Activated T-helper 1 cell treated with anti-CD3 and anti-CD28 coated beads, Interleukin-12 subunit alpha, Interleukin-12 subunit beta, Interleukin-2, Interleukin-4 antibody, amounts not matched to agents 30 ng/mL and 10 ng/mL and 1 ng/mL, durations not matched to agents 14 hours and 24 hours and 36 hours (primary cell): ENCODE measurements at places on chromosomes 12 and 14.

DNA sequence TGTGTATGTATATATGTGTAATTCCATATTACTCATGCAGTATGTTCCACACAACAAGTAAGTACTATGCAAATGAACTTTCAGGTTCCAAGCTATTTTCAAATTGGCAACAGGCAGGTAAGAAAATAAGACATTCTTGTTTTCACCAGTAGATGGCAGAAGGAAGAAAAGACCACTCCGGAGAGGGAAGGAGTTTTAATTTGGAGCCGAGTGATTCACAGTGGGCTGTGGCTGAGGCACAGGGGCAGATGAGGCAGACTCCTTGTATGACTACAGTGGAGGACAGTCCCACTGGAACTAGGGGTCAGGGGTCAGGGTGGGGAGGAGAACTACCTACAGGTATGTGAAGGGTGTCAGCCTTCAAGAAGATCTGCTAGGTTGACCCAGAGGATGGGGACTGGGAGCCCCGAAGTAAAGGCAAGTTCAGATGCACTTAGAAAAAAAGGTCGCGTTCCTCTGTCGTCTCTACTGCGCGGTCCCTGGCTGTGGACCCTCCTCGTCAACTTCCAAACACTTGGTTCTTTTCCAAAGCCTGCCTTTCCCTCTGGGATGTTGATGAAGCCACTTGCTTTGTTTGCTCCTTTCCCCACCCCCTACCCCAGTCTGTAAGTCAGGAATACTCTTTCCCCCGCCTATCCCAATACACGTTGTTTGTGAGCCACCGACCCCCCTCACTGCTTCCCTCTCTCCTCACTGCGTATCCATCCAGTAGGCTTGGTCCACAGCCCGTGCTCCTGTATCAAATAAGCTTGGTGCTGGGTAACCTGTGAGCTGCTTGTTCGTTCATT is 24.1 kb downstream of the DDX47 start:
- no peak overlapping the region for H3K4me3 ChIP-seq
- H3K27ac ChIP-seq, result peak overlapping the region; percentile 54

- H3K27me3 ChIP-seq, result peaks cover 1% of the 10 kb centered on the region
- H3K27ac ChIP-seq, result no peak overlapping the region
- DNase-seq, result no peak
- no peaks in the 10 kb centered on the region for H3K4me1 ChIP-seq
Observed at GRCh38 chr12:84738481-84738972, 174.1 kb downstream of the SLC6A15 start.

DNA sequence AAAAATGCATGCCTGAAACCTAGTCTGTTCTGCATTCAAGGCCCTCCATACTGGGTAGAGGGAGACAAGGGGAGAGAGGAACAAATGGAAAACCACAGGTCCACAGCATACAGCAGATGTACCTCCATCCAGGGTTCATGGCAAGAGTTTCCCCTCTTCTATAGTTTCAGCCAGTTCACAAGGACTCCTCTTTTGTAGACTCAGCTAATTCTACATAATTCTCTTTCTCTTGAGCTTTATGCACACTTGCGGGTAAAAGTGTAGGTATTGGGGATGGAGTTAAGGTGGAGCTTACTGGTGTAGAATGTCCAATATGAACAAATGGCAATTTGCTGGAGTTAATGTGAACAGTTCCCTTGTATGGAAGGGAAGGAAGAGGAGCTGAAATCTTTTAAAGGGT is 23.4 kb downstream of the G2E3 start:
- H3K4me3 ChIP-seq, result no peak overlapping the region
- peaks cover 35% of the 10 kb centered on the region for H3K36me3 ChIP-seq
- no peak for DNase-seq
- peaks cover 21% of the 10 kb centered on the region for H3K4me1 ChIP-seq

DNA sequence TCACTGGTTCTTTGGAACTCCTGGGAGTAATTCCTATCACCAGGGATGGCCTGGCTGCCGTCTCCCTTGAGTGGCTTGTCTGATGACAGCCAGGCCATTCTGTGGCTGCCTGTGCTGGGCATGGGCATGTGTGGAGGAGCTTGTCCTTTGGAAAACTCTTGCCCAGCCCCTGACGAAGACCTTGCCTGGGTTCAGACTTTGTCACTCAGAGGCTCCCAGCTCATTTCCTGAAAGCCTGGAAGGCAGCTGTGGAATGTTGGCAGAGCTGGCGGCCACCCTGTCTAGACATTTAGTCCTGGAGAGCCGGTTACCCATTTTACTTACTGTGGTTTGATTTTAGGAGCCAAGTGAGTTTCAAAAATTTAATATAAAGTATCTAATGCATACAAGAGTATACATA is 34.0 kb downstream of the TUNAR start:
- H3K27ac ChIP-seq, result no peak overlapping the region
- no peaks in the 10 kb centered on the region for H3K4me1 ChIP-seq
- H3K4me3 ChIP-seq, result no peak overlapping the region
- DNase-seq, result no peak

- H3K36me3 ChIP-seq, result no peaks in the 10 kb centered on the region
- H3K27me3 ChIP-seq, result no peaks in the 10 kb centered on the region
- H3K27ac ChIP-seq, result no peak overlapping the region
- no peak for DNase-seq
- H3K4me3 ChIP-seq, result no peak overlapping the region
- H3K4me1 ChIP-seq, result no peaks in the 10 kb centered on the region
Observed at GRCh38 chr12:58519839-58520238, 400.5 kb downstream of the LRIG3 start.

DNA sequence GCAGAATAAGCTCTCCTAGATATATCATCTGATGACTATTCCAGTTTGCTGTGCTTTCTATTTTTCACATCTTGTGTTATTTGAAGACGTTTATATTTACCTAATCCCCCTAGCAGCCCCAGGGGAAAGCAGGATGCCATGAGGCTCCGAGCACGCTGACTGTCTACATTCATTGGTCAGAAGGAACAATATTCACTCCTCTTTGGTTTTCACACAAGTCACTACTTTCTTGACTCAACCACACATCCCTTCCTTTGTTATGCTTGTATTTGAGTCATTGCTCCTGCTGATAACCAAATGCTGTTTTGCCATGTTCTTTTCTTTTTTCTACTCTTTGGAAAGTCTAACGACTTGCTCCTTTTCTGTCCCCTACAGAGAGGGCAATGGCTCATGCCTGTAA is 86.5 kb upstream of the SLC38A2 start:
- no peaks in the 10 kb centered on the region for H3K27me3 ChIP-seq
- peak overlapping the region; percentile 66 for H3K4me3 ChIP-seq
- DNase-seq, result peak; percentile 30
- peaks cover 2% of the 10 kb centered on the region for H3K36me3 ChIP-seq

DNA sequence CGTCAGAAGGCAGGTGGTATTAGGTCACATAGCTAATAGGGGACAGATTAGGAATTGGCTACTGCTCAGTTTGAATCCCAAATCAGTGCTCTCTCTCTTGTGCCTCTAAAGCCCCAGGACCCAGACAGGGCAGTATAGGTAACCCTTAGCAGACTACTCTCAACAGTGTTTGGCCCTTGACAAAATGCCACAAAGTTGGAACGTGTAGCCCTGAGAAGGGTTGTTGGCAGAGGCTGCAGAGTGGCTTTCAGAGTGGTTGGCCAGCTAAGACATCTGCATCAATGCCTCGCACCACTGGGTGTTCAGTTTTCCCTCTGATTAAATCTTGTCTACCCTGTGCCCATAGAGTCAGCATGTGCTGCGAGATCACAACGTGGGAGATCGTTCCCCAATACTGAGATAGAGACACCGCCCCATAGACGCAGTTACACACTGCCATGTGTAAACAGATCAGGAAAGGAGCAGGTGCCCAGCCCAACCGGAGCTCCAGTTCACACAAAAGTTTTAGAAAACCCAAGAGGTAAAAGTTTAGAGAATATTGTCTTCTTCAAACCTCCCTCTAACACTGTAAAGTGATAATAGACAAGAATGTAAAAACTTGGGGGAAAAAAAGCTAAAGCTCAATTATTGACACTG is 48.3 kb downstream of the EML1 start:
- no peak overlapping the region for H3K4me3 ChIP-seq
- no peak overlapping the region for H3K27ac ChIP-seq
- no peaks in the 10 kb centered on the region for H3K4me1 ChIP-seq
- H3K36me3 ChIP-seq, result no peaks in the 10 kb centered on the region
- no peak for DNase-seq
- H3K27me3 ChIP-seq, result peaks cover 16% of the 10 kb centered on the region

- peak overlapping the region; percentile 15 for H3K4me3 ChIP-seq
- H3K27ac ChIP-seq, result peak overlapping the region; percentile 84
- DNase-seq, result peak; percentile 41
Observed at GRCh38 chr12:123119808-123120207, 31.1 kb downstream of the PITPNM2 start.

DNA sequence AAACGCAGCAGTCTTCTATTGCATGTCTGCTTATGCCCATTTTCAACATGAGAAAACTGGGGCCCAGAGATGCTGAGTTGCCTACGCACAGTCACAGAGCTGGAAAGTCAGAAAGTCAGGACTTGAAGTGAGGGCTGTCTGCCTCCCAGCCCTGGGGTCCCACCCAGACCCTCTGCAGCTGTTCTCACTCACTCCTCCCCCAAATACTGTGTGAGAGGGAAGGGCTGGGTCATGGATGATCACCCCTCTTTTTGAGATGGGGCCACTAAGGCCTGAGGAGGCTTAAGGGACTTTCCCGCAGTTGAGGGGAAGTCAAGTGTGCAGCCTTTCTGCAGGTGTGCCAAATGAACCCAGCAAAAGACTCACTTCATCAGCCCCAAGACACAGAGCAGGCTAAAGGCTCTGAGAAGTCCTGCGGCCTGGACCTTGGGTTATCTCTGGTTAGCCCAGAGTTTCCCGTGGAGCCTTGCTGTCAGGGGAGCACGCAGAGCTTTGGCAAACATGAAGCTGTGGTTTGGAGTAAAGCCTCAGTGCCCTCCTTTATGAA is 18.7 kb downstream of the DTX1 start:
- peaks cover 9% of the 10 kb centered on the region for H3K4me1 ChIP-seq
- no peaks in the 10 kb centered on the region for H3K36me3 ChIP-seq
- H3K27me3 ChIP-seq, result no peaks in the 10 kb centered on the region
- no peak overlapping the region for H3K27ac ChIP-seq

- DNase-seq, result no peak
- peaks cover 13% of the 10 kb centered on the region for H3K4me1 ChIP-seq
Observed at GRCh38 chr14:81435391-81436295, 35.5 kb upstream of the STON2 start.

GRCh38 chr14:48628870-48629269 is 953.5 kb upstream of the MDGA2 start:
- DNase-seq, result no peak
- no peak overlapping the region for H3K4me3 ChIP-seq
- H3K27me3 ChIP-seq, result no peaks in the 10 kb centered on the region

DNA sequence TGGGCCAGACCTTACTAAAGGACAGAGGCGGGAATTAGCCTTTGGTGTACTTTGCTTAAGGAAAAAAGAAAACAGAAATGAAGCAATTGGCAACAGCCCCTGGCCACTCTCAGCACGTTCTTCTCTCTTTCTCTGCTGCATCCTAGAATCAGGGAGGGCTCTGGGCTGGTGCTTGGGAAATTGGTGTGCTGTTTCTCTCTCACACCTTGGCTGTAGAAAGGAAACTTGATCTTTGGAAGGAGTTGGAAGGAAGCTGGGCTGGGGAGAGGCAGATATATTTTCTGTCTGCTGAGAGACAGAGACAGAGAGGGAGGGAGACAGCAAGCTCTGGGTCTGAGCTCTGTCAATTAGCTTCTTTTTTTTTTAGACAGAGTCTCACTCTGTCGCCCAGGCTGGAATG is 27.4 kb downstream of the NOS1 start:
- H3K4me3 ChIP-seq, result no peak overlapping the region
- no peaks in the 10 kb centered on the region for H3K36me3 ChIP-seq
- H3K27me3 ChIP-seq, result peaks cover 5% of the 10 kb centered on the region
- H3K4me1 ChIP-seq, result no peaks in the 10 kb centered on the region
- no peak overlapping the region for H3K27ac ChIP-seq

GRCh38 chr14:99745307-99745951 is 47.8 kb upstream of the EML1 start:
- no peak overlapping the region for H3K27ac ChIP-seq
- no peak for DNase-seq
- no peaks in the 10 kb centered on the region for H3K4me1 ChIP-seq
- no peaks in the 10 kb centered on the region for H3K36me3 ChIP-seq
- peaks cover 20% of the 10 kb centered on the region for H3K27me3 ChIP-seq

- no peaks in the 10 kb centered on the region for H3K36me3 ChIP-seq
- H3K4me1 ChIP-seq, result no peaks in the 10 kb centered on the region
- H3K4me3 ChIP-seq, result no peak overlapping the region
- peaks cover 5% of the 10 kb centered on the region for H3K27me3 ChIP-seq
- no peak overlapping the region for H3K27ac ChIP-seq
Observed at GRCh38 chr12:65493913-65494245, 215.4 kb downstream of the MSRB3 start.

DNA sequence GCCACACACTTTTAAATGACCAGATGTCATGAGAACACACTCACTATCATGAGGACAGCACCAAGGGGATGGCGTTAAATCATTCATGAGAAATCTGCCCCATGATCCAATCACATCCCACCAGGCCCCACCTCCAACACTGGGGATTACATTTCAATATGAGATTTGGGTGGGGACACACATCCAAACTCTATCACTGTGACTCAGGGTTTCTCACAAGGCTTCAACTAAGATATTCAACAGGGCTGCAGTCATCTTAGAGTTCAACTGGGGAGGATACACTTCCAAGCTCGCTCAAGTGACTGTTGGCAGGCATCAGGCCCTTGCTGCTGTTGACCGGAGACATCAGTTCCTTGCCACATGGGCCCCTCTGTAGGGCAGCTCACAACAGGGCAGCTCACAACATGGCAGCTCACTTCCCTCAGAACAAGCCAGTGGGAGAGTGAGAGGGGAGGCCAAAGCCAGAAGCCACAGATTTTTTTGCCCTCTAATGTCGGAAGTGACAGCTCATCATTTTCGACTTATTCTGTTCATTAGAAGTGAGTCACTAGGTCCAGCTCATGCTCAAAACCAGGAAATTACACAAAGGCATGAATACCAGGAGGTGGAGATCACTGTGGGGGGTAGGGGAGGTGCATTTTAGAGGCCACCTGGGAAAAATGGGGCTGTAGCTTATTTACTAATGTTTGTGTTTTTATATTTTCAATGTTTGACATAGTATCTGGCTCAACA is 50.8 kb upstream of the PTHLH start:
- H3K36me3 ChIP-seq, result no peaks in the 10 kb centered on the region
- no peak for DNase-seq

DNA sequence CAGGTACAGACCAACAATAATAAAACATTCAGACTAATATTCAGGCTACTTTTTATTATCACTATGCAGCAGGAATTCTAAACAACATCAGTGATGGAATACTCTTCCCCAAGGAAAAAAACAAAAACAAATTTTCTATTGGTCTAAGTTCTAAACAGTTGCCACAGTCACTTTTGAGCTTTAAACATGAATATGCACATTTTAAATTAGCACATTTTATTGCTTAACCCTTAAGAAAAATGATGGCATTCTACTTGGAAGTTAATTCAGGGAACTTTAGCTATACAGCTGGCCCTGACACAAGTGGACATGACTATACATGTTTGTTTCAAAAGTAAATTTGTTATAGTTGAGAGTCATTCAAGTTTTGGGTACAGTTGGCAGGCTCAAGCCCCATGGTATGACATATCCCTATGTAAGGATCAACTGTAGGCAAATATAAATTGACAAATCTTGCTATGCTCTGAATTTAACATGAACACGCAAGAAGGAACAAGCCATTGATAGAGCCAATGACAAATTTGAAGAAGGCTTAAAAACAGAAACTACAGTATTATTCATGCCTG is 224.3 kb upstream of the AMIGO2 start:
- H3K4me3 ChIP-seq, result no peak overlapping the region
- H3K27ac ChIP-seq, result no peak overlapping the region
- peaks cover 66% of the 10 kb centered on the region for H3K4me1 ChIP-seq
- peaks cover 22% of the 10 kb centered on the region for H3K36me3 ChIP-seq
